ENCODE measurements at places on chromosomes 13 and 19.

GRCh38 chr13:45215392-45216077 is 14.7 kb upstream of the KCTD4 start:
- no peak for DNase-seq

GRCh38 chr13:59673286-59673685 is 490.4 kb downstream of the DIAPH3 start:
- DNase-seq: no peak

DNA sequence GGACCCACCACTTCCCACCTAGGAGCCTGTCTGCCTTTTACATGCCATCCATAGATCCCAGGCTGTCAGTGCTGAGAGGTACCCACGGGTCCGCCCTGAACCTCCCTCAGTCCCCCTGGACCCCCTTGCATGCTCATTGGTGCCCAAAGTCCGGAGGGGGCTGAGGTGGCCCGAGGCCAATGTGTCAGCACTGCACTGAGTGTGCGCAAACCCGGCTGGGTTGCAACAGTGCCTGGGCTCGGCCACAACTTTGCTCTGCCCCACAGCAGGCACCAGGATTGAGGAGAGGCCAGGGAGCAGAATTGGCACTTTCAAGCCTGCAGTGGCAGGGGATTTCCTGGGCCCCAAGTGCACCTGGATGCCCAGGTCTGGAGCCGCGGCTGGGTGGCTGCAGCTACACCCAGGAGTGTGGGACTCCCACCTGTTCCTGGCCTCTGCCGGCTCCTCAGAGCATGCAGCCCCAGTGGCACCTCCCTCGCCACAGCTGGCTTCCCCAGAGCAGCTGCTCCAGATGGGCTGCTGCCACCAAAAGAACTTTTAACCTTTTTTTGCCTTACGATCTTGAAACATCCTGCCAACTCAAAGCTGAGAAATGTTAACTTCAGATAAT is 837.0 kb downstream of the SLITRK6 start:
- DNase-seq: no peak

- DNase-seq: no peak
Observed at GRCh38 chr13:40143559-40143958, 488.1 kb downstream of the COG6 start.

DNA sequence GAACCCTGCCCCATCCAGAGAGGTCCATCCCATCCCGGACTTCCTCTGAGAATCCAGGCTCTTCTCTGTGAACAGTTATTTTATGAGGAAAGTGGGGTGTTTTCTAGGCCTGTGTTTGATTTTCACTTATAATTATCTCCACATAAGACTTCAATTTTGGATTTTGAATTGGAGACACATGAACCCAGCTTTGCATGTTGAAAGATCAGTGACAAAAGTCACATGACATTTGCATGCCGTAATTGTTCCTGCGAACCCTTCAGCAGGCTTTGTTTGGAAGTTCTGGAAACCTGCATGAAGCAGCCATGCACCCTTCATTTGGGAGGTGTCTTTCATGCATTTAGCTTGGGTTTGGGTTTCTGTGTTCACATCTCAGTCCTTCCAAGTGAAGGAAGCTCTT is 44.9 kb upstream of the ZNF536 start:
- DNase-seq: no peak

GRCh38 chr13:79530270-79530669 is 49.3 kb downstream of the NDFIP2 start:
- DNase-seq: no peak

GRCh38 chr13:22298530-22298929 is 627.7 kb downstream of the FGF9 start:
- DNase-seq: no peak

All from DND-41 (cell line).